ENCODE measurements at places on chromosomes 5 and 9.

- no peak for DNase-seq
Measured at GRCh38 chr5:37121465-37121864, 127.7 kb downstream of the CPLANE1 start.

DNA sequence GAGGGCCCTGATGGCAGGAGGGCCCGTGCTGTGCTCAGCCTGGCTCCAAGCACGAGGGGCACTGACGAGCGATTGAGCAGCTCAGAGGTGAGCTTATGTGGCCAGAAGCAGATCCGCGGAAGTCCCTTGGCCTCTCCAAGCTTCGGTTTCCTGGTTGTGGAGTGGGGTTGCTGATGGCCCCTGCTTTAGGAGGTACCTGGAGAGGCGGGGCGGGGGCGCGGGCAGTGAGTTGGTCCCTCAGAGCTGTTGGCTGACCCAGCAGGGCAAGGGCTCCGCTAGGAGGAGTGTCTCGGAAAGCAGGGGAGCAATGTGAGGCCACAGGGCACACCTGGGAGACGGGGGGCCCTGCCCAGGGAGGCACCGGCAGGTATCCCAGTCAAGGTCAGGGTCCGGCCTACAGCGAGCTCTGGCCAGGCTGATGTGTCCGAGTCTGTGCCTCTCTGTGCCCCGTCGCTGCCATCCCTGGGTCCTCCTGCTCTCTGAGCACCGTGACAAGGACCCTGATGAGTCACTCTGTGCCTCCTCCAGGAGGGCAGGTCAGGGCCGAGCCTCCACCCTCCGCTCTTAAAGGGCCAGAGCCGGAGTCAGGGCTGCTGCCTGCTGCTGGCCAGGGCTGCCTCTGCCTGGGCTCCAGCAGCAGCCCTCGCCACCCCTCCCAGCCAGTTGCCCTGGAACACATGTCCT, 14.8 kb downstream of the NCS1 start:
- DNase-seq = no peak

DNA sequence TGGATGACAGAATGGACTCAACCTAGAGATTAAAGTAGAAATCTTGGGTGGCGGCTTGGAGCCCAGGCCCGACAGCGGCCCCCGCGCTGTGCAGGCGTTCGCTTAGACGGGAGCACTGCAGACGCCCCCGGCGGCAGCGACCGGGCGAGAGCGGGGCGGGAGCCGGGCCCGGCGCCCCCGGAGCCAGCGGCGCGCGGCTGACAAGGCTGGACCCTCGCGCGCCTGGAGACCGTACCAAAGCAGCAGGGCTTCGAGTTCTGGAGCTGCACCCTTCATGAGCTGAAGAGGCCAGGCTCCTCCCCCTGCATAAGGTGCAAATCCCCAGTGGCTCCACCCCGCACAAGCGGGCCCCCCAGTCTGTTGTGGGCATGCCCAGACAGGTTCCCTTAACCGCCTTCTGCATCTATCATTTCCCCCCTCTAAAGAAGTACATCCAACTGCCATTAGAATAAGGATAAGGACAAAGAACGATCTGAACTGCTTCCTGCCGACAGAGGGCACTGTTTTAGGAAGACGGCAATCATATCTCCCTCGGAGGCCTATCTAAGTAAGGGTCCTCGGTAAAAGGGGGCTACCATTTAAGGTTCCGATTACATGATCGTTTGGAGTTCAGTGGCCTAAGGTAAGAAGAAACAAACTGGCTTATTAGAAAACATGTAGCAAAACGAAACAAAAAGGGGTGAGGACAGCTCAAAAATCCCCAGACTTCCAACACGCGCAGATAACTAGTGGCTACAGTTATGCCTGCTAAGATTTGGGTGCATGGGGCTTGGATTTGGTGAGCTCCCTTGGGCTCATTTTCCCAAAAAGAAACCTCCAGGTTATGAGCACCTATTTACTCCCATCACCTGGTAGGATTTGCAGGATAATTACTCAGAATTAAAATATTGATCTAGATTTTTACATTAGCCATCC, 66.3 kb downstream of the RGMB start:
- no peak for DNase-seq

DNA sequence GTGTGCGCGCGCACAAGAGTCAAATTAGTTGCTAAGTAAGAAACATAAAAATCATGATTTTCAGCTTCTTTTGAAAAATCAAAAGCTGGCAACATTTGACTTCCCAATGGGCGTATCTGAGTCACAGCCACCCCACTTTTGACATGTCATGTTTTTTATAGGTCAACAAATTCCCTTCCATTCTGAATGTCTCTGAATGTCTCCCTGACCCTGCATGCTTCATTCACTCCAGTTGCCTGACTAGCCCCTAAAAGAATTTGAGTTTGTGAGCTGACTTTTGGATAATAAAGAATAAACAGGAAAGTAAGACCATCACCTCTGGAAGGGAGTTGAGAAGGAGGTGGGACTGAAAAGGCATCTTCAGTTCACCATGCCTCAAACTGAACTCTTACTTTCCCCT, 20.2 kb upstream of the GLIS3 start:
- no peak for DNase-seq

GRCh38 chr5:63743096-63743798, 219.0 kb downstream of the HTR1A start:
- no peak for DNase-seq

DNA sequence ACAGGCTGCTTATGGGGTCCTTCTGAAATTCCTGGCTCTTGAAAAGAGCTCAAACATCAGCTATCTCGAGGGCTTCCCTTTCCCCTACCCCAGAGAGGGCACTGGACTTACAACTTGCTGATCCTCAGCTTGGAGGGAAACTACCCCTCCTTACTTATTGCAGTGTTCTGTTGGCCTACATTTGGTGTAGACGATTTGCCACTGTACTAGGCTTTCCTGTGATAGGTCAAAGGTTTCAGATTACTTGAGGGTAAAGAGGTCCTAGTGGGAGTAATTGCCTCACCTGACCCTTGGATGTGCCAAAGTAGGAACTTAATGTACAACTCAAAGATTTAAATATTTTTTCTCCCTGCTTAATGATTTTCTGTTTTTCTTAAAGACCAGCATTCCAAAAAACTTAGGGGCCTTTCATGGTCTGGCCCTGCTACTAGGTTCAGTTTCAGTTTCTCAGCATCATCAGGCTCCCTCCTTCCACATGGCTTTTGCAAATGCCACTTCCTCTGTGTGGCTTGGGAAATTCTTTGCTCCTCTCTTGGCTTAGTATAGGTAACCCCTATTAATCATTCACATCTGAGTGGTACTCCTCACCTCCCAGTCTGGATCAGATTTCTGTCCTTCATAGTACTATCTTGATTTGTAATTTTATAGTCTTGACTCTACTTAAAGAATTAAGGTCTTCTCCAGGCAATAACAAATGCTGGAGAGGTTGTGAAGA, 32.4 kb downstream of the CYSTM1 start:
- DNase-seq = peak; percentile 39

GRCh38 chr5:9519537-9519936, 26.3 kb downstream of the SEMA5A start:
- peak; percentile 38 for DNase-seq

- DNase-seq = no peak
Measured at GRCh38 chr9:13020146-13021040, 245.6 kb downstream of the LURAP1L start.

DNA sequence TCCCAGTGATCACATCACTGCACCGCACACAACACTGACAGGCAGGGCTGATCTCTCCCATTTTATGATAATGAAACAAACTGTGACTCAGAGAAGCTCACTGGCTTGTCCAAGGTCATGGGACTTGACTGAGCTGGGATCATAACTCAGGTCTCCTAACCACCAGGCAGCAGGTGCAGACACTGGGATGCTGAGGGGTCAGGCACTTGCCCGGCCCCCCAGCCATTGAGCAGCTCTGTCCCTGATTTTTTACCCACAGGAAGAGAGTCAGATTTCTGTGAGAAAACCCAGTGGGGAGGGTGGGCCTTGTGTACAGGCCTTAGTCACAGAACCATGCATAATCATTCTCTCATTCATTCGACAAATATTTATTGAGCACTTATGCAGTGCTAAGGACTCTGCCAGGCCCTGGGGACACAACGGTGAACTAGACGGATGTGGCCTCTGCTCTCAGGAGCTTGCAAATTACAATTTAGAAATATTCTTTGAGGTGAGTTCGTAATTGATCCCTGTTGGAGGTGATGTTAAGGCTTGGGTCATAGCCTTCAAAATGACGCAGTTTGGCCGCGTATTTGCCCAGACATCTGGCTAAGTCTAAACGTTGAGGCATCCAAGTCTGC, 54.5 kb upstream of the TGFBR1 start:
- no peak for DNase-seq

- no peak for DNase-seq
Measured at GRCh38 chr9:99027443-99027842, 77.5 kb upstream of the TGFBR1 start.

- DNase-seq = no peak
Measured at GRCh38 chr9:114493521-114494184, 11.6 kb downstream of the WHRN start.

GRCh38 chr5:147617711-147618350, 108.0 kb upstream of the DPYSL3 start:
- no peak for DNase-seq

- peak; percentile 52 for DNase-seq
Measured at GRCh38 chr9:17462869-17463464, 115.9 kb upstream of the SH3GL2 start.

GRCh38 chr9:29769019-29769418, 2195.7 kb upstream of the C9orf72 start:
- DNase-seq = no peak

DNA sequence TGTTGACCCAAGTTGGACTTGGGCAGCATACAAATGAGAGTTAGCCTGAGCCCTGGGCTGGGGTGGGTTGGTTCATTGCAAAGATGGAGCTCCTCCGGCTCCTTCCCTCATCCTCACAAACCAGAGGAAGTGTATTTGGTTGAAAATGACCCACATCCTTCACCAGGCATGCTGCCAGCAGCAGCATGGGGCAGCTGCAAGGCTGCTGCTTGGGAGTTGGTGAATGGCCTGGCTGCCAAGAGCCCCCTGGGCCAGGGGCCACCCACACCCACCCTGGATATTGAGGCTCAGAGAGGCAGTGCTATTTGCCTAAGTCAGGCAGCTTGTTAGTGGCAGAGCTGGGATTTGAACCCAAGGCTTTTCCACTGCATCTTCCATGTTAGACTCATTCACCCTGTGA, 29.5 kb downstream of the PPARGC1B start:
- DNase-seq = no peak

DNA sequence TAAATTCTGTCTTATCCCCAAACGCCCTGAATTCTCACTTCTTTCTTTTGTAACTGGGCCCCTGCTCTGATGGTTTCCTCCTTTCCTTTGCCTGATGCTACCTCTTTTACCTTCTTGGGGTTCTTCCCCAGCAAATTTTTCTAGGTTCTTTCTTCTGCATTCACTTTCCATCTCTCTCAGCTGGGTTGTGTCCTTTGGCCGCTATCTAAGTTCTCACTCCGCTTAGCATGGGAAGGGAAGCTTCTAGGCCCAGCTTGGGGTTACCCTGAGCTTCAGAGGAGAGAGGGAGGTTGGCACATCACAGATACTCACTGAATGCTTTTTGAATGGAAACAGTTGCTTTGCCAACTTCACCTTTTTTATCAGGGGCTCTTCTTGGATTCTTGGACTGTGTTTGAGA, 17.0 kb downstream of the PALM2AKAP2 start:
- no peak for DNase-seq

GRCh38 chr9:137722481-137722880, 103.7 kb downstream of the EHMT1 start:
- no peak for DNase-seq

- no peak for DNase-seq
Measured at GRCh38 chr9:34458959-34459340, 345 bp downstream of the DNAI1 start.

- no peak for DNase-seq
Measured at GRCh38 chr9:95085036-95085770, 232.3 kb downstream of the FANCC start.

GRCh38 chr5:96788112-96788749, 19.5 kb downstream of the ERAP1 start:
- no peak for DNase-seq

DNA sequence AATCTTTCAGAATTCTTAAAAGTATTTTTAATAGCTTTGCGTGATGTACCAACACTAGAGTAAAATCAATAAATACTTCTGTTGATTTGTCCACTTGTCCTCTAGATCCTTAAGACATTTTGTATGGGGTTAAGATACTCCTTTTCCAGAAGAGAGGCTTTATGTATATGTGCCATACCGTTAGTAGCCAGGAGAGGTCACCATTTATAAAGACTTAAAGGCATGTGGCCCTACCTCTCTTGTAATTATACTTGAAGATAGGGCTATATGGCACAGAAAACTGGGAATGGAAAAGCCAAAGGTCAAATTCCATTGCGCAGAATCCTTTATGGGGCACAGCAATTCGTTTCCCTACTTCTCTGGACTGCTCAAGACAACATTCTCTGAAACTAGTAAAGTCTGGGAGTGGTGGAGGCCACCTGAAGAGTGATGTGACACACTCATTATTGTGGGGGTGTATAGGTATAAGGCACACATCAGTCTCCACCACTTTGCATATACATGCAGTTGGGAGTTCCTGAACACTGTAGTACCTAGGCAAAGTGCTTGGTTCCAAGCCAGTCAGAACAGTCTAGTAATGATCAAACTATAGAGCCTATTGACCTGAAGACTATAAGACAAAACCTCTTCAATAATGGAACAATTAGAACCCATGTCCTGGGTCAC, 140.1 kb upstream of the FBXL17 start:
- DNase-seq = peak; percentile 85
